ENCODE measurements at places on chromosomes 13 and 19. TPM values are rescaled to one million over a fixed set of nuclear protein-coding genes. Genes with fewer than 3 reads are reported as not detected.

DNA sequence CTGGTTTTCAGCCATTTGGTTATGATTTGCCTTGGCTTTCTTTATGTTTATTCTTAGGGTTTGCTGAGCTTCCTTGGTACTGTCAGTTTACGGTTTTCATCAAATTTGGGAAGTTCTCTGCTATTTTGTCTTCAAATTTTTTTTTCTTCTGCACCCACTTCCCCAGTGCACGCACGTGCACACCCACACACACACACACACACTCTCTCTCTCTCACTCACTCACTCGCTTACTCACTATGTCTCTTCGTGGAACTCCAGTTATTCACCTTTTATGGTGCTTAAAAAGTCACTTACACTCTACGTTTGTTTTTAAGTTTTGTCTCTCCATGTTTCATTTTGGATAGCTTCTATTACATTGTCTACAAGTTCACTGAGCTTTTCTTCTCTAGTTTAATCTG lies 7.1 kb downstream of the AKAP11 start:
- no peaks in the 10 kb centered on the region for H3K36me3 ChIP-seq
- H3K4me1 ChIP-seq, result peaks cover 31% of the 10 kb centered on the region
- no peak overlapping the region for H3K4me3 ChIP-seq
- H3K27me3 ChIP-seq, result no peaks in the 10 kb centered on the region
- peak overlapping the region; percentile 21 for H3K27ac ChIP-seq

GRCh38 chr13:60329221-60329923 lies 67.6 kb upstream of the TDRD3 start:
- peaks cover 10% of the 10 kb centered on the region for H3K4me1 ChIP-seq
- H3K36me3 ChIP-seq, result no peaks in the 10 kb centered on the region
- DNase-seq, result no peak
- H3K27me3 ChIP-seq, result no peaks in the 10 kb centered on the region
- H3K4me3 ChIP-seq, result no peak overlapping the region

The SMIM24 gene
- not detected for polyA plus RNA-seq

DNA sequence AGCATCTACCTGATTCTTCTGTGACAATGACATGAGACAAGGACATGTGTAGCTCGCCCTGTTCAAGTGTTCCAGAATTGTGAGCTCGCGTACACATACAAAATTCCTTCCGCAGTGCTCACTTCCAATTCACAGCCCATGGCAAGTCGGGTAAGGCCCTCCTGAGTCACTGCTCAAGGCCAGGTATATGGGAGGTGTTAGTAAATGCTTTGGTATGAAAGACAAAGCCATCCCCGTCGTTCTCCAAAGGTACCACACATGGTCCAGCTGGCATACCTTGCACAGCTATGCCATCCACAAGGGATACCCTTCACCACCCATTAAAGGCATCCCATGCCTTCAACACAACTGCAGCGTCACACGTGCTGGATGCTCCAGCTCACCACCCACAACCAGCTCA lies 4.4 kb upstream of the ELL start:
- no peaks in the 10 kb centered on the region for H3K27me3 ChIP-seq
- peaks cover 5% of the 10 kb centered on the region for H3K4me1 ChIP-seq
- no peak overlapping the region for H3K4me3 ChIP-seq
- no peak overlapping the region for H3K27ac ChIP-seq

DNA sequence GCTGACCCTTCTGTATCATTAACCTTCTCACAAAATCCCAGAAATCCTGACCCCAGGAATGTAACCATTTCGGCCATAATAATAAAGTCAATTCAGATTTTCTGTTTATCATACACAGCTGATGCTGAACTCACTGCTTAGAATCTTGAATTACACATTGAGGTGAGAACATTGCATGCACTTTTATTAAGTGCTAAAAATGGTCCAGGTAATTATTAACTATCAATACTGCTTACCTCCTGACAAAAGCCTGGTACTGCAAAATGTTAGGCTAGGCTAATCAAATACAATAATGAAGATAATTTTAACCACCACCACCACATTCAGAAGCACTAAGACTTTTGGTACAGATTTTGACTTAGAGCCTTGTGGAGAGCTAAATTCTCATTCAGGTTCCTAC lies 36.1 kb downstream of the KLF12 start:
- H3K4me1 ChIP-seq, result no peaks in the 10 kb centered on the region
- H3K4me3 ChIP-seq, result no peak overlapping the region
- DNase-seq, result no peak

- H3K27me3 ChIP-seq, result peaks cover 31% of the 10 kb centered on the region
- peak overlapping the region; percentile 42 for H3K4me3 ChIP-seq
- DNase-seq, result peak; percentile 53
- no peak overlapping the region for H3K27ac ChIP-seq
- H3K4me1 ChIP-seq, result peaks cover 29% of the 10 kb centered on the region
Measured at GRCh38 chr13:102800145-102801041, 1.5 kb downstream of the BIVM start.

DNA sequence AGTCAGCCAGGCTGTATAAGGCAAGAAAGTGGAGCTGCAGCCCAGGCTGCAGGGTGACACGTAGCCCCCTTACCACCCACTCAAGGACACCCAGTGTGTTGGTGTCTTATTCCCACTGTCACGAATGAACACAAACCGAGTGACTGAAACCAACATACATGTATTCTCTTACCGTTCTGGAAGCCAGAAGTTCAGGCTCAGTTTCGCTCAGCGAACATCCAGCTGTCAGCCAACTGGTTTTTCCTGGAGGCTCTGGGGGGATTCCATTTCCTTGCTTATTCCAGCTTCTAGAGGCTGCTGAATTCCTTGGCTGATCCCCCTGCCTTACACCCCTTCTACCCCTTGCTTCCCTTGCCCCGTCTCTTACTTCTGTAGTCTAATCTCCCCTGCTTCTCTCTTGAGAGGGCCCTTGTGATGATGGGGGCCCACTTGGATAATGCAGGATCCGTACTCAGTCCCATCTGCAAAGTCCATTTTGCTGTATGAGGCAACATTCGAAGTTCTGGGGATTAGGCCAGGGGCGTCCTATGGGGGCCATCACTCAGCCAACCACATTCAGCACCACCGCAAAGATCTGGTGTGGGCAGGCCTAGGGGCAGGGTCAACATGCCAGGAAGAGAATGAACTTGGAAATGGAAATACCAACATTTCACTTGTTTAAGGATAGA lies 47.3 kb upstream of the MTIF3 start:
- H3K36me3 ChIP-seq, result no peaks in the 10 kb centered on the region
- no peak overlapping the region for H3K27ac ChIP-seq
- no peaks in the 10 kb centered on the region for H3K27me3 ChIP-seq
- DNase-seq, result no peak

- H3K27me3 ChIP-seq, result no peaks in the 10 kb centered on the region
- H3K4me3 ChIP-seq, result no peak overlapping the region
- no peaks in the 10 kb centered on the region for H3K36me3 ChIP-seq
Measured at GRCh38 chr19:13234518-13234917, 84.3 kb downstream of the IER2 start.

- no peaks in the 10 kb centered on the region for H3K27me3 ChIP-seq
- no peaks in the 10 kb centered on the region for H3K4me1 ChIP-seq
- peaks cover 57% of the 10 kb centered on the region for H3K36me3 ChIP-seq
- H3K4me3 ChIP-seq, result no peak overlapping the region
- no peak overlapping the region for H3K27ac ChIP-seq
- DNase-seq, result no peak
Measured at GRCh38 chr13:30759748-30760147, 24.4 kb downstream of the ALOX5AP start.

Data from CD14-positive monocyte (primary cell).